ENCODE measurements at places on chromosomes 1 and 21.

- peak; percentile 88 for DNase-seq
Observed at GRCh38 chr1:157580179-157580827, 17.6 kb downstream of the FCRL4 start.

- no peak for DNase-seq
Observed at GRCh38 chr1:114369930-114370329, 141.1 kb downstream of the TRIM33 start.

DNA sequence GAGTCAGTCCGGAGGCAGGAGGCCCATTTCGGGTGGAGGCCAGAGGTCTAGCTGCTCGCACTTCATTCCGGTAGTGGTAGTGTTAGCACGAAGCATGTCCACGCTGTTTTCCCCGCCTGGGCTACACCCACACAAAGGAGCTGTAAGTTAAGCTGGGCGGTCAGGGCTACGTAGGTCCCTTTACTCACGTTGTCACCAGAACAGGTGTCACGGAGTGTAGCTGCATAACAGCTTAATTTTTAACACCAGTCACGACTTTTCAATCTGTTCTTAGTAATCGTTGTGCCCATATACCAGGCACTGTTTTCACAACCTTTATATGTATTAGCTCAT, 15.6 kb downstream of the HLX start:
- DNase-seq: no peak

DNA sequence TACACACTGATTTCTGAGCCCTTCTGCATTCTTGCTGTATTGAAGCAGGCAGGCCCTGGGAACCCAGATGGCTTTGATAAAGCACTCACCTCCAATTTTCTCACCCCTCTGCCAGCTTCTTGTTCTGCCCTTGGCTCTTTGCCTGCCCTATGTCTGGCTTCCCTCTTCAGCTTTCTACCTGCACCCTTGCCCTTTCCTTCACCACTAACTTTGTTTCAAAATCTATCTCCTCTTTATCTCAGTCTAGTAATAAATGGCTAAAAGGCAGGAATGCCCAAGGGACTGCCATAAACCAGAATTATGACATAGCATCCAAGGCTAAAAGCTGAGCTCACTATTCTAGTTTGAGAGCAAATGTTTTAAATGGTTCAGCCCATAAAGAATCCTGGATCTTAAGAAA, 178.7 kb downstream of the TNR start:
- no peak for DNase-seq

DNA sequence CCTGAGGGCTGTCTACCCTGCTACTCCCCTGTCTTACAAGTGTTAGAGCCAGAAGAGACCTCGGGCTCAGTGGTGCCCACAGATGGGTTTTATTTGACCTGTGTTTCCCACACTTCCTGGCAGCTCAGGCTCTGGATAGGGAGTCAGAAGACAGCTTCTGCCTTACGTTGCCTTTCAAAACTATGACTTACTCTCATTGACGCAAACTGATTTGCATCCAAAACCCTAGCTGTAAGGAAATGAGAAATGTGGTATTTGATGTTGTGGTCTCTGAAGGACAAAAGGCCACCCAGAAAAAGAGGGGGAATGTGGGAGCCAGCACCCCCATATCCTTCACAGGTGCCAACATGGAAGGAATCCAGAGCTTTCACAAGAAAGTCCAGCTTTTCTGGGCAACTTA, 180.2 kb downstream of the ATG4C start:
- no peak for DNase-seq

DNA sequence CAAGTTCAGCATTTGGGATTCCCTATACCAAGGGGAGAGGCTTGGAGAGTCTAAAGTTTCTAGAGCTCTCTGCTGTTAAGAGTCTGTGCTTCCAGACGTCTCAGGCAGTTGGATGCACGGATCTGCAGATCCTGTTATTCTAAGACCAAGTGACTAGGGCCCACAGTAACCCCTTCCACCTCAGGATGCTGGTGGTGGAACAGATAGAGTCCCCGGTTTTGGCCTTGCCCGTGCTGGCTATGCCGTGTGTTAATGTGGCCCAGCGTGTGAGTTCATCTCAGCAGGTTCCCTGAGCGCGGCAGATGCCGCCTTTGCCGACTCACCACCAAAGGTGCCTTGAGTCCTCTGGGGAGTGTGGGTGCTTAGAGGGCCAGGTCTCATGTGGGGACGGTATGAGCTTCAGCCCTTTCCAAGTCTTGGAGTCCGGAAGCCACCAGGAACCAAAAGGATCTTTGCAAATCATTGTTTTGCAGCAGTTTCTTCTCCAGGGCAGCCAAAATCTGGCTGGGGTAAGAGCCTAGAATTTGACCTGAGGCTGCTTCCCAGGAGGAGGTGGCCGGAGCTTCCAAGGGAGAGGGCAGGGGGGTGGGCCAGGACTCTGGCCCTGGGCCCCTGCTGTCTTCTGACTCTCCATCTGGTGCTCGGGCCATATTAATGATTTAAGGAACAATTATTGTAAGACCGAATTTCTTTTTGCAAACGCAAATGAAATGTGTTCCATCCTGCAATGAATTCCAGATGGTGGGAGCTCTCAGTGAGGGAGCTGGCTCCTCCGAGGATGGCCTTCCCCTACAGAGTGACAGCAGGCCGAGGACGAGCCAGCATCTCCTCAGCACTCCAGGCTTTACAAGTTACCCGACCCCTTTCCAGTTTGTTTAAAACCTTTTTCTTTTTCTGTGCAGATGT, 205.7 kb downstream of the FOXD2 start:
- DNase-seq: no peak

- DNase-seq: no peak
Observed at GRCh38 chr1:41235893-41236292, 6.2 kb downstream of the SCMH1 start.

DNA sequence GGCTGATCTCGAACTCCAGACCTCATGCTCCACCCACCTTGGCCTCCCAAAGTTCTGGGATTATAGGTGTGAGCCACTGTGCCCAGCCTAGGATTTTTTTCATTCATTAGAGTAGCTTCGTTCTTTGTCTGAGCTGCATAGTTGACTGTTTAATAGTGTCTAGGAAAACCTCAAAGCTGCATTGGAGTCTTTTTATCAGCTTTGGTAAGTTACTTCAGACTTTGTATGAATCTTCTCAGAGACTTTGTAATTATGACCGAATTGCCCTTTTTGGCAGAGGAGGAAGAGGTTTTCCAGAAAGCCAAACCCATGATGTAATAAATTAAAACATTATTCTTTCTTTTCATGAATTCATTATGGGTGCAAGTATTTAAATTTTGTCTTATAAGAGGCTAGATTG, 5.1 kb downstream of the DNAJB4 start:
- DNase-seq: no peak

DNA sequence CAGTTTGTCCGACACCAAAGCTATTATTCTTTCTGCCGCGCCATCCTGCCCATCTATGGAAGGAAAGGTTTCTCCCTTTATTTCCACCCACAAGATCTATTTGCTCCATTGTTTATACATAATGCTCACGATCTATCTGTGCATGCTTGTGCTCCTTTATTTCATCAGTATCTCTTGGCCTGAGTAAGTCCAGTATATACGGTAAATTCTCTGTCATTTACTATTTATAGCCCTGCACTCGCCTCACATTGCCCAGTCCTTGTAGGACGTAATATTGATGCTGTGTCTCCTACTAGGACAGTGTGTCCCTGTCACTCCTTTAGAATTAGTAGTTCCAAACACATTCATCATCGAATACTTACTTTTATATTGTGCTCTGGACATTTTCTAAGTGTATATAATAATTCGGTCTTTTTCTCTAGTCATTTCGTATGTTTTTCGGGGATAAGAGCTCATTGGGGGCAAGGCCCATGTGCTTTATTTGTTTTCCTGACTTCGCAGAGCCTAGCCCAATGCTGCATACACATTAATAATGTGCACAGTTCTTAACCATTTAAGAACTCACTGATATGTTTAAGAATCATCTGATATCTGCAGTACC, 3.1 kb upstream of the NID1 start:
- DNase-seq: peak; percentile 68

- DNase-seq: no peak
Observed at GRCh38 chr21:39347537-39347936, 1.4 kb downstream of the HMGN1 start.

DNA sequence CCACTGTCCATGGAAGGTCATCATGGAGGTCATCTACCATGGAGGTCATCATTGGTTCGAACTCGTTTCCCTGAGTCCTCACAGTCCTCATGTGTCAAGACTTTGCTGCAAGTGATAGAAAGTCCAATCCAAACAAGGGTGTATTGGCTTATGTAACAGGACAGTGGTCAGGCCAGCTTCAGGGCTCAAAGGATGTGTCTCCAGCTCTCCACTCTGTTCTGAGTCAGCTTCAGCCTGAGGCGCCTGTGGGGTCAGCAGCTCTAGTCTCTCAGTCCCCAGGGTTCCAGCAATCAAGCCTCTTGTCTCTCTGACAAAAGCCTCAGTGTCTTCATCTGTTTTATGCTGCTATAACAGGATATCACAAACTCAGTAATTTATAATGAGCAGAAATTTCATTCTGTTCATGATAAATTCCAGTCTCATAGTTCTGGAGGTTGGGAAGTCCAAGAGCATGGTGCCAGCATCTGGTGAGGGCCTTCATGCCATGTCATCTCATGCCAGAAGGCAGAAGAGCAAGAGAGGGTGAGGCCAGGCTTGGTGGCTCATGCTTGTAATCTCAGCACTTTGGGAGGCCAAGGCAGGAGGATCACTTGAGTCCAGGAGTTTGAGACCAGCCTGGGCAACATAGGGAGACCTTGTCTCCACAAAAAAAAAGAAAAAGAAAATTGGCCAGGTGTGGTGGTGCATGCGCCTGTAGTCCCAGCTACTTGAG, 19.5 kb downstream of the A3GALT2 start:
- no peak for DNase-seq

DNA sequence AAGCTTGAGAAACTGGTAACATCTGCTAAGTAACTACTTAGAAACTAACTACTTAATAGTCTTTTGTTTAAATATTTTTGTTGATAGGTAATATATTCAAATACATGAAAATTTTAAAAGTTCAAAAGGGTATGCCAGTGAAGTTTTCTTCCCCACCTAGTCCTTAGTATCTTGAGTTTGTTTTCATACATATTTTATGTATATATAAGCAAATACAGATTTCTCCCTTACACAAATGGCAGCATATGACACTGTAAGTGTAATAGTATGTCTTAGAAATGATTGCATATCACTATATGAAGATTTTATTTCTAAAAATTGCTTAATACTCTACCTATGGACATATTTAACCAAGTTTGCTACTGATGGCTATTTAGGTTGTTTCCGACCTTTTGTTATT, 38.9 kb downstream of the MARK1 start:
- DNase-seq: peak; percentile 8

- no peak for DNase-seq
Observed at GRCh38 chr1:225476538-225476988, 48.7 kb upstream of the LBR start.

- no peak for DNase-seq
Observed at GRCh38 chr1:53016705-53017104, 45.3 kb upstream of the PODN start.
